OCI-LY7 (cell line): ENCODE measurements at places on chromosomes 6 and 20.
A peak's percentile ranks its signal among the peaks of the same experiment; 100 is the strongest.

DNA sequence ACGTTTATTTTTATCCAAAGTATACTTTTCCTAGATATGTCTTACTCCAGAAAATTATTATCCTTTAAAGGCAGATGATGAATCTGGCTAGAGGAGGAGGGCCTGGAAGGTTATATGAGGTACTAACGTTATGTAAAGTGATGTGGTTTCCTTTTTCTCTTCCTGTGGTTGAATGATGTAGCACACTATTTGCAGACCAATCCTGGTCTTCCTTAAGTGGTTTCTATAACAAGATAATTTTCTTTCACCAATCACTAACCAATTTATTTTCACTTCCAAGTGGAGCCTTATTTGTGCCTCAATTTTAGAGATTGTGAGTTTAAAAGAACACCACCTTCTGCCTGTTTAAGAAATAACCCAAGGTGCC is 154.6 kb upstream of the SOX4 start:
- no peak for DNase-seq

- no peak for DNase-seq
Measured at GRCh38 chr6:12149944-12150510, 137.9 kb downstream of the HIVEP1 start.

DNA sequence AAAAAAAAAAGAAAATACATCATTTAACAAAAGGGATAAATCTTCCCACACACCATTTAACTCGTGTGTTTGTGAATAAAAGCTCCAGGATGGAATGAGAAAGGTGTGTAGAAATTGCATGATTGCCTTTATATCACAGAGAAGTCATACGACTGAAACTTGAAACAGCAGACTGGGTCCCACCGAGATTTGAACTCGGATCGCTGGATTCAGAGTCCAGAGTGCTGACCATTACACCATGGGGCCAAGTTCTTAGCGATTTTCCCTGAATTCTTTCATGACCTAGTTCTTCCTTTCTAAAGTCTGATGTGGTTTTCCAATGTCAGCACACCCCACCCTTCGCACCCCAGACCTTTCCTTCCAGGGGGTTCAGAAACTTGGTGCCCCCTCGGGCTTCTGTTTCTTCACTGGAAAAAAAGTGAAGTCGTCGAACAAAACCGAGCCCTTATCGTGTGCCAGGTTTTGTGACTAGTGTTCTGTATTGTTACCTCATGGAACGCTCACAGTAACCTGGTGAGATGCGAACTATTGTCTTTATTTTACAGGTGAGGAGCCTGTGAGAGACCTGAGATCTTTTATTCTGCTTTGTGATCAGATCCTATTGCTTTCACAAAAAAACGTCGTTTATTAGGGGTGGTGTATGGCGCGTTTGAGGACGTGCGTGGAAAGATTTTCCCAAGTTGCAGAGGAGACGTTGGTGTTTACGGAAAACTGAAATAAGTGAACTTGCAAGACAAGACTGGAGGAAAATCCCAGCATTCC is 120.8 kb downstream of the OR2B2 start:
- DNase-seq, result peak; percentile 47

- no peak for DNase-seq
Measured at GRCh38 chr6:147099974-147100373, 104.2 kb upstream of the STXBP5 start.

- no peak for DNase-seq
Measured at GRCh38 chr20:32959351-32960221, 44.6 kb downstream of the SUN5 start.

- DNase-seq, result no peak
Measured at GRCh38 chr6:49463612-49463967, 420 bp downstream of the CENPQ start.
